Breast epithelium (tissue), 4 donors: ENCODE measurements at places on chromosomes 2 and 18.

DNA sequence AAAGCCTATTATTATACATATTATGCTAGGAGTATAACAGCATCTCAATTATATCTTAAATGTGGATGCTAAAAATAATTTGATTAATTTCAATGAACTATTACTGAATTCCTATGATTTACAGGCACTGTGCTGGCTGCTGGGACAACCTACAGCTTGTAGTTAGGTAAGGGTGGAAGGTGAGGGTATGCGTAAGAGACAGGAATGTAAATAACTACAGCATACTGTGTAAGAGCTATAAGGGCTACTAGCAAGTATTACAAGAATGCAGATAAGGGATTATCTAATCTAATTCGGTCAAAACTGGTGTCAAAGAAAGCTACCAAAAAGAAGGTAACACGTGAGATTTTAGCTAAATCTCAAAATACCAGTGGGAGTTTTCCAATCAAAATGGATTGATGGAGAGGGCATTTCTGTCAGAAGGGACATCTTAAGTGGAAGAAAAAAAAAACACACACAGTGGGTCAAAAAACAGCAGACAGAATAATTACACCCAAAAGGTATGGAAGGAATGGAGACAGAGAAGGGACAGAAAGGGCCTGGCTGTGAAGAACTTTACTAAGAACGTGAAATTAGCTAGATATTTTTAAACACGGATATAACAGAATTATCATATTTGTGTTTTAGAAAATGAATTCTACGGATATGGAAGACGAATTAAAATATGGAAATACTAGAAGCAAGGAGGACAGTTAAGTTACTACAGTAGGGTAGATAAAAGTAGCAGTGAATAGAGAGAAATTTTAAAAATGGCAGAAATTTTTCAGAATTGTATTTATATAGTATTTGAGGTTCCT is 47.1 kb downstream of the STRN start:
- DNase-seq, result no peak

GRCh38 chr2:204272089-204272488 is 273.2 kb upstream of the PARD3B start:
- DNase-seq, result no peak

GRCh38 chr2:207558079-207558491 is 28.3 kb downstream of the CREB1 start:
- no peak for DNase-seq

DNA sequence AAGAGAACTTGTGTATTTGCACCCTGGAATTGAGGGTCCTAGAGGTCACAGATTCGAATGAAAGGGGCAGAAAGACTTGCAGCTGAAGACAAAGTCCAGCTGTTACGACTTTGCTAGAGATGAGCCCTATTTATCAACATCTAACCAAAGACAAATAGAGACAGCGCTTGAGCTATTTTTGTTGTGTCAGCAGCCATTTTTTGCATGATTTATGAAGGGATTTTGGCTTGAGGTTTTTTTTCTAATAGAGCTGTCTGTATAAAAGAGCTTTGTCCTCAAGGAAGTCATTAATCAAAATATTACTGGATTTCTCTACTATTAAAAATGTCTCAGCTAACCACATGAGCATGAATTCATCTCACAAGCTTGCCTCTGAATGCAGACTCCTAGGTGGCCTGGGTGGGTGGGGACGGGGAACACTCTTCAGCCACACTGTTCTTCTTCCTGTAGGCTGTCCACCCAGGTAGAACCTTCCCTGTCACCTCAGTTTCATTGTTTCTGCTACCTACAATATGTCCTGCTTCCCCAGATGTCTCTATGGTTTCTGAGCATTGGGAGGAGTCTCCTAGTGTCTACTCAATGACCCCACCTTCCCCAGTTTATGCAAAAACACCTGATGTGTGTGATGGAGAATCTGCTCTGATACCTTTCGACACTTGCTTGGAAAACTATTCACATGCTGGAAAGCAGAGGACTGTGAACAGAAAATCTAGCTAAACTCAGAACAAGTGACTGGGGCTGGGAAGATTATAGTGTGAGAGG is 7.2 kb upstream of the CD226 start:
- DNase-seq, result no peak

DNA sequence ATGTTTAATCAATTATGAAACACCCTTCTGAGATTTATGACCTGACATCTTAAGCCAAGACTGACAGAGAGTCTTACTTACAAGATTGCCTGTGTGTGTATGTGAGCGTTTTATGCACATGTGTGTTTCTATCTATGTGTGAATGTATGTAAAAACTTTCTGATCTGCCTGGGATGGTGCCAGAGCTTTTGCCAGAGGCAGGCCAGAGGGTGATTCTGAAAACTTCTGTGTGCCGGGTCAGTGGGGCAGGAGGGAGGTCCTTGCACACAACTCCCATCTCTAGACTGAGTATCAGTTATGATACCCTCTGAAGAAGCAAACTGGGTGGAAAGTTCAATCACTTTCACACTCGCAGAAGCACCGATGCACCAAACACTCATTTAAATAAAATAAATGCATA is 335.0 kb upstream of the NT5C1B start:
- no peak for DNase-seq
